ENCODE measurements at places on chromosomes 3 and 15.

DNA sequence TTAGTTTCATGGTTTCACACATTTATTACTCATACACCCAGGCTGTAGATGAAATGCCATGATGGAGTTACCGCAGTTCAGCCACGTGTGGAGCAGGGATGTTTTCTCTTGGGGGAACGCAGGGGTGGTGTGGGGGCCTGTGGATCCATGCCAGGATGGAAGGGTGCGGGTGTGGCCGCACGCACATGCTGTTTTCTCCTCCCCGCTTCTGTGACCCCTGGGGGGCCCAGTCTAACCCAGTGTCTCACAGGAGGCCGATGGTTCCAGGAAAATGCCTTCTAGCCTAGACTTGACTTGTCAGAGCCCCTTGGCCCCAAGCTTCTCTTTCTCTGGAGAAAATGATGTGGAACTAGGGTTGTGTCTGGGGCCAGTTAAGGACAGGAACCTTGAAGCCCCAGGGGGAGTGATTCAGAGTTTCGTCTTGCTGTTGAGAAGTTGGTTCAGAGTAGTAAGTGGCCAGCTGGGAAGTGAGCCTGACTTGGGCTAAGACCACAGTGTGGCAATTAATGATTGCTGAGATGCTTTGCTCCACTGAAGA is 240.4 kb upstream of the BHLHE40 start:
- no peak for DNase-seq

GRCh38 chr3:153629148-153629547 is 467.1 kb downstream of the RAP2B start:
- DNase-seq: no peak

DNA sequence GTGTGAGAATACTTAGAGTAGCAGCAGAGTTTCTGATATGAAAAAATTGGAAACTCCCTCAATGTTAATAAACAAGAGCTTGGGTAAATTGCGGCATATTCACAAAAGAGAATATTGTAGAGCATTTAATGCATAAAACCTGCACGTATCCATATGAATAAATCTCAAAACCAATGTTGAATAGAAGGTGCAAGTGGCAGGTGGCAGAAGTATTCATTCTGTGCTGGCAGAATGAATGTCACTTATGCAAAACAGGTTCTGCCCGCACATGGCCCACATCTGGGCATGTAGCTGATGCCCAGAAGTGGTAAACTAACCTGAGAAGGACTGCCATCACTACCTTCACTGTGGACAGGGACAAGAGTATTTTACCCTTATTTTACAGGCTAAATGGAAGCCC is 14.1 kb upstream of the PRSS50 start:
- no peak for DNase-seq

DNA sequence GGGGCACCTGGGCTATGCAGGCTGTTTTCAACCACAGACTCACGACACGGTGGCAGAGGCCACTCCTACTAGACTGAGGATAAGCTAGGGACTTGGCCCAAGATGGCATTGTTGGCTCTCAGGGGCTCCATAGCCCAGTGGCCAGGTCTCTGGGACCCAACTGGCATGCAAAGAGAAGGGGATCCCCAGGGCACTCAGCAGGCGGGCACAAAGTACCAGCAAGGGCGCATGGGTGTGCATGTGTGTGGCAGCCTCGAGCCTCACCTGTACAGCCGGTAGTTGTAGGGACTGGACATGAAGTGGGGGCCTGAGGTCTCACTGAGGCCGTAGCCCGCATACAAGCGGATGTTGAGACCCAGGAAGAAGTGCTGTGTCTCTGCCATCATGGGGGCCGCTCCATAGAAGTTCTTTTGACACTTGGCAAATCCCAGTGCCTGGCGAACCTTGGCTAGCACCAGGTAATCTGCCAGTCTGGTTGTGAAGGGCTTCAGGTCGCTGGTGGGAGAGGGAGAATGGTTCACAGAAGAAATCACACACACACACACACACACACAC is 30.2 kb downstream of the IDH3A start:
- no peak for DNase-seq

DNA sequence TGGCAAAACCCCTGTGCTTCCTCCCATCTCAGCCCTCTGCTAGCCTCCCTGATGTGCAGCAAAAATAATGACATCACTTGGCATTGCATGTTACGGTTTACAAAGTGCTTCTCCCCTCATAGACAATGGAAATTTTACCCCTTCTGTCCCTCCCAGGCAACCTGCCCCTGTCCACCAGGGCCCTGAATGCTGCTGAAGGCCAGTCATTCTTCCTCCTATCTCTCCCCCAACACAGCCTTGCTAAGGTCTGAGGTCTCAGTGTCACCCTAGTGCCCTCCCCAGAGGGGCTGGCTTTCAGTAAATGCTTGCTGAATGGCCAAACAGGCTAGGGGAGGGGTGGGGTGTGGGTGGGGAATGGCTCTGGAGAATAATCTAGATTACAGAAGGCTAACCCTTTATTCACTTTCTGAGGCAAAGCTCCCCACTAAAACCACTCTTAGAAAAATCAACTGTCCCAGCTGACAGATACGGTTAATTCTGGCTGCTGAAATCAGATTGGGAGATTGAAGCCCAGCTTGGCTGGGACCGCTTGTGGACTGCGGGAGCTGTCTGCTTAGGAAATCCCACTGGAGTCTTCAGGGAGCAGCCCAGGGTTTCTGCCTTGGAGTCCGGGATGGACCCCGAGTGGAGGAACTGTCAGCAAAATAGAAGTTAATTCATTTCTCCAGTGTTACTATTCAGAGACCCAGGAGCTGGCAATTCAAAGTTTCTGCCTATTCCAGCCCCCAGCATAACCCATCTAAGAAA is 22.9 kb downstream of the ANP32A start:
- no peak for DNase-seq

DNA sequence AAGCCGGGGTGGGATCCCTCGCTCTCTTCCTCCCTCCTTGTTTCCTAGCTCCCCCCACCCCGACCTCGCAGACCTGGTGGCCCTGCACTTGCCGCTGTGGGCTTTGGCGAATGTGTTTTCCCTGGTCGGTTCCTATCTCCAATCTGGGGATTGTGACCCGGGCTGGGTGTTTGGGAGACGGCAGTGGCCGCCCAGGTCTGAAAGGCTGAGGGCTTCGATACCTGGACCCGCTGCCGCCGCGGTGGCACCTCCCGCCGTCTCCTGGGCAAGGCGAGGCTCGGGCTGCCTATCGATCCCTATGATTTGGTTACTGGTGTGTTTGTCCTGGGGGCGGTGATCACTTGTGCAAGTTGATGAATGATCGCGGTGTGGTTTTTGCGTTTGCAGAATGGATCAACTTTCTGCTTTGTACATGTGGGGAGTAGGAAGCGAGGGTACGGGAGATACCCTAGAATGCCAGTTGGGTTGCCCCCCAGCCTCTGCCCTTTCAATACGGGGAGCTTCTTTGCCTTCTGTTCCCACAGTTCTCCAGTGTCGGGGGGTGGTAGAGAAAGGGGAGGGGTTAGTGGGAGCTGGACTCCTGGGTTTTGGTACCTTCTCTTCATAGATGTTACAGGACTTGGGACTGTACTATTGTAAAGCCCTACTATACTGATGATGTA is 3.0 kb downstream of the BBX start:
- DNase-seq: no peak

DNA sequence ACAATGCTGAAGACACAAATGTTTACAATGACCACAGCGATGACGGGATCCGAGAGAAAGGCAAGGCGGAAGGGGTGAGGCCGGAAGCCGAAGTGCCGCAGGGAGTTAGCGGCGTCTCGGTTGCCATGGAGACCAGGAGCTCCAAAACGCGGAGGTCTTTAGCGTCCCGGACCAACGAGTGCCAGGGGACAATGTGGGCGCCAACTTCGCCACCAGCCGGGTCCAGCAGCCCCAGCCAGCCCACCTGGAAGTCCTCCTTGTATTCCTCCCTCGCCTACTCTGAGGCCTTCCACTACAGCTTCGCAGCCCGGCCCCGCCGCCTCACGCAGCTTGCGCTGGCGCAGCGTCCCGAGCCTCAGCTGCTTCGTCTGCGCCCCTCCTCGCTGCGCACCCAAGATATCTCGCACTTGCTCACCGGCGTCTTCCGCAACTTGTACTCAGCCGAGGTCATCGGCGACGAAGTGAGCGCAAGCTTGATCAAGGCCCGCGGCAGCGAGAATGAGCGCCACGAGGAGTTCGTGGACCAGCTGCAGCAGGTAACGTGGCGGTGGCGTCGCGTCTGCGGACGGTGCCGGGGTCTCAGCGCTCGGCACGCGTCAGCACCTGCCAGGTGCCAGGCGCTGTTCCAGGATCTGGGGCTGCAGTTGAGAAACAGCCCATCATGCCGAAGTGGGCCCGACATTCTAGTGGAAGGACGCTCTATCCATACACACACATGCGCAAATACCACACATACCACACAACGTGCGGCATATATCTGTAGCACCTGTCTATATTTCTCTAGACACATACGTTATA is at the start of gene DLEC1:
DLEC1 (plus strand) TSS at position 108 of the 798 bp plus-strand sequence; CDS start at position 126, 18 bp downstream.
- DNase-seq: peak; percentile 76

DNA sequence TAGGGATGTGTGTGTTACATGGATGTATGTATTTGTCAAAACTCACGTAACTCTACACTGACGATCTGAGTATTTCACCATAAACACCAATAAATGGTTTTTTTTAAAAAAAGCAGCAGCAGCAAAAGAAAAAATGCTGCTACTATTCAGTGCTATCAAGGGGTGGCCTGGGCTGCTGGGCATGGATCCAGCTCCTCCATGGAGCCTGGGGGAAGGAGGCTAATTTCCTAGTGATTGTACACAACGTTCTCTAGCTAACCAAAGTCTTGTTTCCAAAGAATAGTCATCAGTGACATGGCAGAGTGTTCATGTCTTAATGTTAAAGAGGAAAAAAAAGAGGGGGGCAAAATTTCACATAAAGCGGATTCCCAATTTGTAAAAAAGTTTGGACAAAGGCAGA is 29.0 kb downstream of the POMGNT2 start:
- no peak for DNase-seq

GRCh38 chr15:59833366-59833765 is 144.2 kb upstream of the BNIP2 start:
- DNase-seq: no peak

GRCh38 chr3:71463617-71464016 is 119.9 kb downstream of the FOXP1 start:
- no peak for DNase-seq

GRCh38 chr3:12990306-12990705 is 82.9 kb downstream of the IQSEC1 start:
- no peak for DNase-seq

DNA sequence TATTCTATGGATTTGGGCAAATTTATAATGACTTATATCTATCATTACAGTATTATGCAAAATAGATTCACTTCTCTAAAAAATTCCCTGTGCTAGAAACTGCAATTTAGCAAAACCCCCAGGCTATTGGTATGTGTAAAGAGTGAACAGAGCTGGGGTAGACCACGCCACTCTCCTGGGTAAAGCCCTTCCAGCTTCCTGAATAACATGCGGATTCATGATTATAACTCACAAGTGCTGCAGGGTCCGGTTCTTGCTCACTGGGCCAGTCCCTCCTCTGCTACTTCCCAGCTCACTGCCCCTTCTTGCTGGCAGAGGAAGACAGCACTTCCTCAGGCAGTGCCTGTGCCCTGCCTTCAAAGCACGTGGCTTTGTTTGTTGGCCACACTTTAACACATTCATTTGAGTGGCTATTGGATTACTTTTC is 4.1 kb downstream of the CD80 start:
- DNase-seq: no peak

- DNase-seq: no peak
Observed at GRCh38 chr15:84781495-84781894, 33.1 kb downstream of the ZNF592 start.

DNA sequence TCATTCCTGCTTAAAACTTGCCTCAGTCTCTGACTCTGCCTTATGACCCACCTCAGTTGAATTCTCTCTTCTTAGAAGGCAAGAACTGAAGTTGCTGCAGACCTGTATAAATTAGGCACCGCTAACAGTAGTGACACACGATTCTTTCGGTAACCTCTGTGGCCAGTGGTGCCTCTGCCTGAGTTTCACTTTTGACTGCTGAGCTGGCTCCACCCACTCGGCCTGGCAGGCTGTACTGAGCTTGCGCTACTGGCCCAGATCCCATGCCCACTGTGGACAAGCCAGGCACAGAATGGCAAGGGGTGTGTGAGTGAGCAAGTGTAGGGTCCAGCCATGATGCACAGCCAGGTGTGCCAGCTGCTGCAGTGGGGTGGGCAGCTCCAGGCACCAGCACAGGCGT is 19.1 kb upstream of the EIF1B start:
- DNase-seq: peak; percentile 4

GRCh38 chr3:57692396-57693147 is at the start of gene DENND6A:
TSS of gene DENND6A (minus strand) at chr3:57693077. CDS start at chr3:57693018, 59 bp downstream.
- peak; percentile 91 for DNase-seq

DNA sequence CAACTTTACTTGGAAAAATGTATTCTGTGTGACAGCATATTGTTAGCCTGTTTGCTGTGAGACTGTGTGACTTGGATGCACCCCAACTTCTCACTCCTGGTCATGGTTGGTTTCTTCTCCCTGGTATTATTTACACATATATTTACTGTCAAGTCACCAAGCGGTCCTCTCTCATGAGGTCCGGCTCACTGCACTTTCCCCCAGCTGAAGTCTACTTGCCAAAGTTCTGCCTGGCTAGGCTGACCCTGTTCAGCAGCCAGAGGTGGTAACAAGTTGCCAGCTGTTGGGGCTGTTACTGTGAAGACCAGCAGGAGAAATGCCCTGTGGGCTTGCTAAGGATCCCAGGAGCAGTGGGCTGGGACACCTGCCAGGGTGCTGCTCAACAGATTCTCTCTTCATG is 337.5 kb downstream of the MFSD1 start:
- no peak for DNase-seq

- peak; percentile 40 for DNase-seq
Observed at GRCh38 chr3:184227481-184227935, 1.9 kb upstream of the VWA5B2 start.

DNA sequence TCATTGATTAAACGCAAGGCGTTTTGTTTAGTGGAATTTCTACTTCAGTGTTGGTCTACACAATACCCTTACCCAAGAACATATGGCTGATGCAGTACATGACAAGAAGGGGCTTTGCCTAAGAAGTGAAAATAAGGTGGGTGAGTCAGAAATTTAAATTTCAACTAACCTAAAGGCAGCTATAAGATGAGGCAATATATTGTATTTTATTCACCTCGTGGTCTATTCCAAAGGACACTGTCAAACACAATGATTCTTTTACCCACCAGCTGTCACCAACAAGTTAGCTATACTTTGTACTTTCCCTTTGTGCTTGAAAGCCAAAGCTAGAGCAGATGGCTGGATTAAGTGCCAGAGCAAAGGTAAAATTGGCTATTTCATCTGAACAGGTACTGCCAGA is 10.9 kb upstream of the SETMAR start:
- no peak for DNase-seq

- no peak for DNase-seq
Observed at GRCh38 chr3:32843510-32844321, 25.9 kb downstream of the TRIM71 start.
